ENCODE measurements at places on chromosomes 13 and 19.

DNA sequence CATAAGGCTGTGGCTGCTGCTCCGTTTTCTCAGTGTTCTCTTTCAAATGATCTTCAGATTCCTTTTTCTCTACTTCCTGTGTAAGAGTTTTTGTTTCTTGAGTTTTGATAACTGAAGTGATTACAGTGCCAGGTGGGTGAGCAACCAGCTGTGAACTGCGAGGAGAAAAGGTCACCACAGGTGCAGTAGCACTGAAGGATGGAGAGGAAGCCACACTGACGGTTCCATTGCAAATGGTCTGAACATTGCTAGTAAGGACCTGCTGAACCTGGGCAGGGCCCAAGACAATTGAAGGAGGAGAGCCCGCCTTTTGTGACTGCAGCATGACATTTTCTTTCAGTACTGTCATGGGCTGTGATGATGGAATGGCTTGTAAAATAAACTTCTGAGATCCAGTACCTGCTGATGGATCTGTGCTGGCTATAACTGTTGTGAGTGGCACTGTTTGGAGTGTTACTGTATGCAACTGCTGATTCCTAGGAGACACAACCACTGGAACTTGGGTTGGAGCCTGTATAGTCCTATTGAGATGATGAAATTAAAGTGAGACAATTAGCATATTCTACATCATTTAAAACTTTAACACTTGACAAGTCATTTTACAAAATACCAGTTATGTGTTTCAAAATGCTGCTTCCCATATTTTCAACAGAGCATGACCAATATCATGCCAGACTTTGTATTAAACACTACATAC lies 85.5 kb downstream of the ELF1 start:
- no peak for DNase-seq

- DNase-seq, result no peak
Measured at GRCh38 chr19:47613165-47614020, 4.5 kb downstream of the BICRA start.

DNA sequence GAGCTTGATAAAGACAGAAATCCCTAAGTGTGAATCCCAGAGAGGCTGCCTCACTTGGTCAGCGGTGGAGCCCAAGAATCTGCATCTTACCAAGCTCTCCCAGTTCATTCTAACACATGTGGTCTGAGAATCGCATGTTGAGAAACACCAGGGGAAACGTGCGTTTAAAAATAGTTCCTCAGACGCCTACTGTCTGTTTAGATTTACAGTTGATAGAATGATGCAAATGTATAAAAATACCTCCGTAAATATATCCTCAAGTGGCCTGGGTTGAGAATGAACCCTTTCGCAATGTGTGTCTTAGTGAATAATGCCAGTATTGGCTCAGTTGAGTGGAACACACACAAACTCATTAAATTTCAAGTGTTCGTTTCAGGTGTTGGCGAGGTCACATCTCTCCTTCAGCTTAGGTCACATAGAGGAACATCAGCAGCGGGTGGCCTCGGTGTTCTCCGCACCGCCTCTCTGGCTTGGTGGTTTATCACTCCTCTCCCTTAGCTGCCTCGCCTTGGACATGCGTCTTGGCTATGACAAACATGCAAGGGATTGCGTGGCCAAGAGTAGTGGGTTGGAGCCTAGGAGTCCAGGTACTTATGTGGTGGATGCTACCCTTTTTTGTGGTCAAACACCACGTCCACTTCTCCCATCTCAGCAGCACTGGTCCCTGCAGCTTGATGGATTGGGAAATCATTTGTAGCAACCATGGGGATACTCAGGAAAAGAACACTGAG lies 117.6 kb upstream of the SPATA13 start:
- no peak for DNase-seq

GRCh38 chr19:2213799-2214198 lies 22.3 kb downstream of the PLEKHJ1 start:
- DNase-seq, result no peak

DNA sequence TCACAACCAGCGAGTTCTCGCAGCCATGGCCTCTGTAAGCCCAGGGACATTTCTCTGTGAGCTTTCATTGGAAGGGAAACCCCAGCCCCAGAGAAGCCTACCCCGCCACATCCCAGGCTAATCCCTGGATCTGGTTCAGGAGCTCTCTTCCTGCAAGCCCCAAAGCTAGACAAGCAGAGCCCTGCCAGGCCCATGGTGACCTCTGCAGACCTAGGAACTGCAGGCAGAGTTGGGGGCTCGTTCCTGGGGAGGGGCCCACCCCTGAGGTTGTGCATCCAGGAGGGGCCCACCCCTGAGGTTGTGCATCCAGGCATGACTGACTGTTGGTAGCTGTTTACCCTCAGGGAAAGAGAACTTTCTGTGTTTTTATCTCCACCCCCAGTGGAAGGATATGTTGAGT lies 21.7 kb downstream of the KCTD15 start:
- no peak for DNase-seq

GRCh38 chr13:52686376-52686775 lies 33.7 kb downstream of the SUGT1 start:
- DNase-seq, result no peak

GRCh38 chr13:76711550-76712182 lies 174.5 kb downstream of the KCTD12 start:
- DNase-seq, result no peak

DNA sequence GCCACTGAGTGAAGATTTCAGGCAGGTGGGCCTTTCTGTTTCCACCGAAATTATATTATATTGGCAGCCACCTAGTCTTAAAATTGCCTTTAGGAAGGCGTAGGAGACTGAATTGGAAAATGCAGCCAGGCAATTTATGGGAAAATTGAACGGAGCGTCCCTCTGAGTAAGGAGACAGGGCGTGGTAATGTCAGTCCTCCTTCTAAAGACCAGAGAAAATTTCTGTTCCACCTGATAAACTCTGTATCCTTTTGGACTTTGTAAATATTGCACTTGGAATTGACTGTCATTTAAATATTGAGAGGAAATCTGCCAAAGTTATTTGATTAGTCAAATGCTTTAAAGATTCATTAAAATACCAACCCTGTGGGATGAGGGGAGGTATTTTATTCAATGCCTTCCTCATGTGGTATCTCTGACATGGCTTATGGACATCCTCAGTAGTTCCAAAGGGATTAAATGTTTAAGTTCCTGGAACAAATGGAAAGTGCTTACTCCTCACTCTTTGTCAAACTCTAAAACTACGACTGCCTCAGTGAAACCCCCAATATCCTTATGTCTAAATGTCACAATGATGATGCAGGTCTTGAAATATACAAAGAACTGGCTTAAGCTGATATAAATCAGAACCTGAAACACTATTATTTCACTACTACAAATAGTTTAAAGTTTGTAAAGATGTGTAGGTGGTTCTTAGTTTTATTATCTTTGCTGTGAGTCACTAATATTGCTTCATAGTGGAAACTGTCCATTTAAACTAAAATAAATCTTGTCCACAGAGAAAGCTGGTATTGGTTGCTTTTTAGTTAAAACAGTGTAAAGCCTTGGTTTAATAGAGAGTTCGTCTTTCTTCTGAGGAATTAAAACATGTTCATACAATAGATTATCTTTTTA lies 203.2 kb downstream of the FGF14 start:
- no peak for DNase-seq
